ENCODE measurements at places on chromosomes 6 and 20.

DNA sequence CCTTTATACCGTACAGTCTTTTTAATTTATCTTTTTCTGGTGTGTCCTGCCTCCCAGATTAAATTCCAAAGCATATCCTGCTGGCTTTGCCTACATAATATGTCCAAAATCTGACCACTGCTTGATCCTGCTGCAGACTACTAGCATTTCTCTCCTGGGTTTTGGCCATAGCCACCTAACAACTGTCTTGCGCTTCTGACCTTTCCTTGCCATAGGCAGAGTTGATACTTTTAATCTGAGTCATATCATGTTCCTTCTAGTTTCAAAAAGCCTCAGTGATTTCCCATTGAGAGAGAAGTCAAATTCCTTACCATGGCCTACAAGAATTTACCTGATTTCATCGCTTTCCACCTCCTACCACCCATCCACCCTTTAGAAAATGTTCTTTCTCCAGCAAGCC, 104.8 kb downstream of the BCKDHB start:
- no peak for DNase-seq

- peak; percentile 46 for DNase-seq
Observed at GRCh38 chr6:43263314-43264178, 20.3 kb downstream of the TTBK1 start.

GRCh38 chr6:2035046-2035445, 210.4 kb downstream of the GMDS start:
- DNase-seq, result no peak

DNA sequence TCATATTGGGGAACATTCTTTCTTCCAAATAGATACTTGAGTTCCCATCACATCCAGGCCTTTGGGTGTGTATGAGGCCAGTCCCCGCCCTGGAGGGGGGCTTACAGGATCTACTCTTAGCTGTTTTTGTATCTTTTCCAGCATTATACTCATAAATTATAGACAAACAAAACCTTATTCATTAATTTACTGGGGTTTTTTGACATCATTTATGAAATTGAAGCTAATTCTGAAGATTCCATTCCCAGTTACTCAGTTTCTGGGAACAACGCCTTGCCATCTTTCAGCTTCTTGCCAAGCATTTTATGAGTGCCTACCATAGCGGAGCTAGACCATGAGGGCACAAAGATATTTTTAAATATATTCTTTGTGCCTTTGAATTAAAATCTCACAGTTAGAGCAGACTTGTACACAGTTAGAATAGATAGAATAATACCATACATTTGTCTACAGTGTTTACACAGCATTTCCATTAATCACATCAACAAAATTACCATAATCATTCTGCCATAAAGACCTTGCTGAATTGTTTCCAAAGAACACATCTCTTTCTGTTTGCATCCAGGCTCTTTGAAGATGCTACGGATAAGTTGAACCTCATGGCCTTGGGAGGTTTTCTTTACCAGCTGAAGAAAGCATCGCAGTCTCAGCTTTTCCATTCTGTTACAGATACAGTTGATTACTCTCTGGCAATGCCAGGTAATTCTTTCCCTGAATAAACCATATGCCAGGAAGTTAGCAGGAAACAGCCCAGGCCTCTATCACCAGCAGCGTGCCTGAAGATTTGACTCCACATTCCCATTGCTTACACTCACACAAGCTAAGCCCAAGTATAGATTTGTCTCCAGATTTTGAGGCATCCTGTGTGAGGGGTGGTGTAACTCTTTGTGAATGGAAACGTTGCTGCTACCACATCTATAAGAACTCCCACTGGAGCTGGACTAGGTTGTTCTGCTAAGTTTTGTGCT, 75.4 kb upstream of the PBOV1 start:
- no peak for DNase-seq

DNA sequence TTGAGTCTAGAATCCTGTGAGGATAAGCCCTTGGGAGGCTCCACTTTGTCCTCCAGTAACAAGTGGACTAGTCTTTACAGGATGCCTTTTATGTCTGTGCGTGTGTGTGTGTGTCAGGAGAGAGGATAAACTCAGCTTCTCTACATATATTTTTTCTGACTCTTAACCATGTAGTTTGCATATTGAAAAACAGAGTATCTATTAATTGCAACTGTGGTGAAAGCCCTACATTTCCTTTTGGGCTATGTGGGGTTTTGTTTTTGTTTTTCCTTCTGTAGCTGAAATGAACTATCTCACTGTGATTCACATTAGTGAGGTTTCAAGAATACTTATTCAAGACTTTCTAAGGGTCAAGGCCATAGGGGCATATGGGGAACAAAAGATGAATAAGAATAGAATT, 17.7 kb downstream of the TPBG start:
- DNase-seq, result no peak

- DNase-seq, result no peak
Observed at GRCh38 chr6:150032598-150032997, 7.3 kb upstream of the RAET1L start.

DNA sequence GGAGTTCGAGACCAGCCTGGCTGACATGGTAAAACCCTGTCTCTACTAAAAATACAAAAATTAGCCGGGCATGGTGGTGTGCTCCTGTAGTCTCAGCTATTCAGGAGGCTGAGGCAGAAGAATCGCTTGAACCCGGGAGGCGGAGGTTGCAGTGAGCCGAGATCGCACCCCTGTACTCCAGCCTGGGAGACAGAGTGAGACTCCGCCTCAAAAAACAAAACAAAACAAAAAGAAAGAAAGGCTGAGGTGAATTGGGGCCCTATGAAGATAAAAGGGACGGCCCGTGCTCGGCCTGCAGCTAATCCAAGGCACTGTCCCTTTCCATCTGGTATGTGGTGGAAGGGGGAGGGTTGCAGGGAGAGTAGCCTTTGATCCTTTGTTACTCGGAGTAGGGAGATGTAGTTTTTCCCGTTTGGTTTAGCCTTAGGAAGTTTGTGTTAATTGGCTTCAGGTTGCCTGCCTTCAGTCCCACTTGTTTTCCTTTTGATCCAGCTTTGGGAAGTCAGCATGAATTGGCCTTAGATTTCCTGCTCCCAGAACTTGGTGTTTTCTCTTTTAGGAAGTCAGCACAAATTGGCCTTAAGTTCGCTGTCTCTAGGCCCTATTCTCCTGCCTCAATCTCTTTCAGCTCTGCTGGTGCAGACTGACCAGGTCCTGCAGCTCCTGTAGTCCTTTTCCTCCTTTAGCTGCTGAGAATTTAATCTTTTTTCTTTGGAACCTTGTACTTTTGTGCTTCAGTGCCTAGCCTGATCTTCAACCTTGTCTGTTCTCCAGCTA, 36.1 kb upstream of the PAQR8 start:
- DNase-seq, result no peak

DNA sequence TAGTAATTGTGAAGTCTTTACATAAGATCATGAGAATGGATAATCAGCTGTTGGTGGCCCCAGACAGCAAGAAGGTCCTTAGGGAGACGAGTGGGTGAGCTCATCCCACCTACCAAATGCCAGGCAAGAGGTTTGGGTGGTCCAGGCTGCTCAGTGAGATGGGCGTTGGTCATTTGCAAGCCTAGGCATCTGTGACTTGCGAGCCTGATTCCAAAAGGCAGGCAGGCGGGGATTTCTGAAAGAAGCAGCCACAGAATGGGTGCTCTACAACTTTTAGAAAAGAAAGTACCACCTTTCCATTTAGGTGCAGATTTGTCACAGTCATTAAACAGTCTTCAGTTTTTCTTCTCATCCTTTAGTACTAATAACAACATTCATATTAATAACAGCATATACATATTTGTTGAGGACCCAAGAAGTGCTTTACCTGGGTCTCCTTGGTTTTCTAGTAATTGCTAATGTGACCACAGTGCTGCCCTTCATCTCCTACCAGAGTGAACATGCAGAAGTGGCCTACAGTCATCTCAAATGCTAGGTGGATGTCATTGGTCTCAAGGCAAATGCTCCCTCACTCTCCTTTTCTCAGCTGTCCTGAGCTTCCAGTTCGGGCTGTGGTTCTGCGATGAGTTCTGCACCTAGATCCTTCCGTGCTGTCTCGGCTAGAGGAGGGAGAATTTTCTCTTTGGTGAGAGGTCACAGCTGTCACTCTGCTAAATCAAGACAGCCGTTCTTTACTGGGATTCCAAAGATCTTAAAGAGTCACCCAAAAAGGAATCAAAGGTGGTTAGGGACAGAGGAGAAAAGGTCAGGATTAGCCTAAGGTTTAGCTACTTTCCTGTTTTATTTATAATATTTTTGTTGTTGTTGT, 2.7 kb downstream of the WRNIP1 start:
- DNase-seq, result no peak

DNA sequence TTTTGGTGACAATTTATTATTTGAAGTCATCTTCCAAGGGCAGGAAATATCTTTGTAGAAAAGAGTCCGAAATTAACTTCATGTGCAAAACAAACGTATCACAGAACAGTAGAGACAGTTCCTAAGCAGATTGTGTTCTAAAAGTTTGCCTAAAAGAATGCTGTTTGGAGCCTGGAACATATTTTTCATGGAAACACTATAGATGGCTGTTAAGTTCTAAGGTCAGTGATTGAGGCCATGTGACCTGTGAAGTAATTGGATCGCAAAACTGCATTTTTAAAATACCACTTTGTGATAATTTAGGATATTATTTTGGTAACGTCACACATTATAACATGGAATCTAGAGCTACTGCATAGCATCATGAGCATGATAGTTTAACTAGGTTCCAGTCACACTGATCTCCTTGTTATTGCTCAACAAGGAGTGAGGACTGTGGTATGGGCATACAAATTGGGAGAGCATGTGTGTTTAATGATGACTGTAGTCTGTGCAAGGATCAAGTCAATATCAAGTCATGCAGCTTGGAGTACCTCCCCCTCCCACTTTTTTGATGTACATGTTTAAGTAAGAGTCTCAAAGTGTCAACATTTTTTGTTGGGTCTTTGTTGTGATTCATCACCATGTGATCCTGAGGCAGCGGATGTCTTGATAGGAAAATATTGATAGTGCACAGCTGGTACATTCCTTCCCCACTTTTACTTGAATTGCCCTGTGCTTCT, 609.3 kb upstream of the CITED2 start:
- no peak for DNase-seq

- no peak for DNase-seq
Observed at GRCh38 chr6:162728706-162729105, 932 bp downstream of the PACRG start.

GRCh38 chr20:63639093-63639975, 12.4 kb upstream of the GMEB2 start:
- DNase-seq, result no peak

GRCh38 chr20:19924255-19924654, 92.9 kb upstream of the NAA20 start:
- DNase-seq, result no peak

GRCh38 chr20:24792641-24793495, 156.2 kb upstream of the CST7 start:
- DNase-seq, result no peak

DNA sequence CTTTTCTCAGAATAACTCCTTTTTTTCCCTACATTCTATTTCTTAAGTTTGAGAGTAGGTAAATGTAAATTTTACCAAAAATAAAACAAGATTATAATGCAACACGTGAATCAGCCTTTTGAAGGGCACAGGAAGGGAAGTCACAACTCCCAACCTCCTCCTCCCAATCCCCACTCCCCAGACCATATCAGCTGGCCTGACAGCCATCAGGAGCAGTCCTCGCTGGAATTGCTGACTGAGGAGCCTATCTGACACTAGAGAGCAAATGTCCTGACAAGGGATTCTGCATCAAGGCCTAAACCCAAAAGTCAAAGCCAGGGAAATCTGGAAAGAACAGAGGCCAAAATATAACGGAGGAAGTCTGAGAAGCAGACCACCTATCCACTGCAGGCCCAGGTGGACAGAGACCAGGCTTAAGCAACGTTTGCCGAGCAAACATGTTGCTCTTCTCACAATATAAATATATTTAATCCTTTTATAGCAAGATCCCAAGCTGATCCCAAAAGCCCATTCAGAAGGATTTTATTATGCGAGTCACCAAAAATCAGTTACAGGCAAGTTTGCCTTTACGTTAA, 2.5 kb downstream of the RRAGD start:
- DNase-seq, result no peak

- DNase-seq, result no peak
Observed at GRCh38 chr20:38957915-38958485, 4.1 kb upstream of the DHX35 start.

Measured in foreskin keratinocyte (primary cell).